ENCODE measurements at places on chromosomes 12 and 14.
A peak's percentile ranks its signal among the peaks of the same experiment; 100 is the strongest.

DNA sequence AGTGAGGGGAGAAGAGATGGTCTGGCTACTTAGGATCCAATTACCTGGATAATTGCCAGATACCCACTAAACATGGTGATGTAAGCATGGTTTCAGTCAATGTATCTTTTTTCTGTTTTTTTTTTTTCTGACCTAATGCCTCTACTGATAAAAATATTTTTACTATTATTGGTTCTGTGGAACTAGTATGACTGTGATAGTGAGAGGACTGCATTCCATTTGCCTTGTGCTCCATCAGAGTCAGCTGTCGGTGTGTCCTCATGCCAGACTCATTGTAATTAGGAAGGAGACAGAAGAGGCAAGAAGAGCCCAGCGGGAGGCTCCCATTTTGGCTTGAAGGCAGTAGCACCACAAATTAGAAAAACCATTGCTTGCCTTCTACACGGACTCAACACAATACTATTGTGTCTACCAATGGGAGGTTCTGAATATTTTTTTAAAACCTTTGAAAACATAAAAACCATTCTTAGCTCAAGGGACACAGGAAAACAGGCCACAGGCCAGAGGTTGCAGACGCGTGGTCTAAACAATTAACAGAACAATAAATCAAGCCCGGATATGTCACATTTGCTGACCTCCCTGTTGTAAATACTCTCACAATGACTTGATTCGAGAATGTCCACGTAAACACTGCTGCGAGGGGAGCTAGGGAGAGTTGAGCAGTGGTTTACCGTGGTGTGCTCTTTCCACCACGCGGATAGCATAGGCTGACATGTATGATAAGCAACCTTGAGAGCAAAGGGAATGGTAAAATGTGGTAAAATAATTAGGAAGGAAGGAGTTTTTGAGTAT lies 13.5 kb upstream of the DCP1B start:
- no peak for DNase-seq

DNA sequence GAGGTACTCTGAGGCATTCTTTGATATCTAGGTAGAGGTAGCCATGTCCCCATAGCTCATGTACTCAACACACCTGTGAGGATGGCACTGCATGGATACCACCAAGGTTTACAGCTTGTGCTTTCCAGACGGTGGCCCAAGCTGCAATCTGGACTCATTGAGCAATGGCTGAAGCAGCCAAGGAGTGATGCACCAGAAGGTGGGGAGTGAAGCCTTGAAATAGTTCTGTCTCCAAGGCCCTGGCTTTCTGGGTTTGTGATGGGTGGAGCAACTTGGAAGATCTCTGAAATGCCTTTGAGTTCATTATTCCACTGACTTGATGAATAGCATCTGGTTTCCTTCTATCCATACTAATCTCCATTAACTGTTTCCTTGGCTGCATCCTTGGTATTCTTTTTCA lies 290.0 kb upstream of the NOVA1 start:
- DNase-seq = no peak

GRCh38 chr14:54669721-54670561 lies 103.0 kb downstream of the SAMD4A start:
- DNase-seq = no peak

DNA sequence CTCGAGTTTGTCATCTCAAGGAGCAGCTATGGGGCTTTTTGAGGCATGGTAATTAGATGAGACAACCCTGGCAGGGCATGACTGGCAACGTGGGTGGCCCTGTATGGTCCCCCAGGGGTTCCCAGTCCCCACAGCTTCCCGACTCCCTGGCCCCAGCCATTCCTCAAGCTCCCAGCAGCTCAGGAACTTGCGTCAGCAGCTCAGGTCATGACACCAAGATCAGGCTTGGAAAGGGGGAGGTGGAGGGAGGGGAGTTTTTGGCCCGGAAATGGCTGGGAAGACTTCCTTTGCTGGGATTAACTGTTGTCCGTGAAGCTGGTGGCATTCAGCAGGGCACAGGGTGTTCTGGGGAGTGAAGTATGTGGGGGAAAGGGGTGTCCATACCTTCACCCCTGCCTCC lies 10.4 kb upstream of the NRIP2 start:
- DNase-seq = no peak

- DNase-seq = no peak
Observed at GRCh38 chr14:20550926-20551325, 9.9 kb downstream of the RNASE9 start.

GRCh38 chr14:45135156-45135555 lies 574 bp upstream of the FANCM start:
- no peak for DNase-seq

DNA sequence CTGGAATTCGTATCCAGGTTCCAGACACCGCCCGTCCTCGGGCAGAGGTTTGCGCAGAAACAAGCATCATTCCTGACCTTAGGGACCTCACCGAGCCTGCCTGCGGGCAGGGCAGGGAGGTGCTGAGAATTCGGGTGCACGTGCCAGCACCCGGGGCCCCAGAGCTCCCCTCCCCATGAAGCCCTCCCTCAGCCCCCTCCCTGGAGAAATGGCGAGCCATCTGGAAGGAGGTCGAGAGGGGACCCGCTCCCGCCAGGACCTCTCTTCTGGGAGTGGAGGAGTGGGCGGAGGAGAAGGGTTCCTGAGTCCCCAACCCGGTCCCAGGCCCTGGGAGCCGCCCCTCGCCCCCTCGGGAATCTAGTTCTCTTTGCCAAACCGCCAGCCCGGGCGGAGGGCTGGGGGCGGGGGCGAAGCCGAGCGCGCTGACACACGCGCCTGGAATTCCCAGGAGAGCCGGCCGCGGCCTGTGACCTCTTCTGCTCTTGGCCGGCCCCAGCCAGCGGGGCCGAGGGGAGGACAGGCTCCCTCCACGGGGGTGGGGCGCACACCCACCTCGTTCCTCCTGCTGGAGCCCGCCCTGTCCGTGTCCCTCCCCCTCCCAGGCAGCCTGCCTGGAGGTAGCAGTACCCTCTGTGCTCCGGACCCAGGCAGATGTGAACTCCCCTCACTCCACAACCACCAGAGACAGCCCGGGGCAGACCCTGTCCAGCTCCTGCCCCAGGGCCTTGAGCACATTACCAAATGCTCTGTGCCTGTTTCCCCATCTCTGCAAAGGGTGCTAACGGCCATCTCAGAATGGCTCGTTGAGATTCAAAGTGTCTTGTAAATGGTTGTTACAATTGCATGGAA lies 23.0 kb upstream of the GPR132 start:
- DNase-seq = no peak

DNA sequence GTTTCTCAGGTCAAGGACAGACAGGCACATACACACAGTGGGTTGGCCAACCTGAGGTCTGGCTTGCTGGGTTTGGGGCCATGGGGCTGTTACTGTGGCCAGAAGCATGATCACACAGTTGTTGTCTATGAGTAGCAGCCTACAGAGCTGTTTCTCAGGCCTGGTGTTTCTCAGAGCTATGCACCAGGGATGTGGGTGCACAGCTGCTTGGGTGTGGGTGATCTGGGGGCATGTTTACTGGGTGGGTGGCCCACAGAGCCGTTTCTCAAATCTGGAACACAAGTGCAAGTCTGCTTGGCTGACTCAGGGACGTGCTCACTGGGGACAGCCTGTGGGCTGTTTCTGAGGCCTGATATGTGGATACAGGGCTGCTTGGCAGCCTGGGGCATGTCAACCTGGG lies 23.1 kb upstream of the PALS1 start:
- DNase-seq = no peak

DNA sequence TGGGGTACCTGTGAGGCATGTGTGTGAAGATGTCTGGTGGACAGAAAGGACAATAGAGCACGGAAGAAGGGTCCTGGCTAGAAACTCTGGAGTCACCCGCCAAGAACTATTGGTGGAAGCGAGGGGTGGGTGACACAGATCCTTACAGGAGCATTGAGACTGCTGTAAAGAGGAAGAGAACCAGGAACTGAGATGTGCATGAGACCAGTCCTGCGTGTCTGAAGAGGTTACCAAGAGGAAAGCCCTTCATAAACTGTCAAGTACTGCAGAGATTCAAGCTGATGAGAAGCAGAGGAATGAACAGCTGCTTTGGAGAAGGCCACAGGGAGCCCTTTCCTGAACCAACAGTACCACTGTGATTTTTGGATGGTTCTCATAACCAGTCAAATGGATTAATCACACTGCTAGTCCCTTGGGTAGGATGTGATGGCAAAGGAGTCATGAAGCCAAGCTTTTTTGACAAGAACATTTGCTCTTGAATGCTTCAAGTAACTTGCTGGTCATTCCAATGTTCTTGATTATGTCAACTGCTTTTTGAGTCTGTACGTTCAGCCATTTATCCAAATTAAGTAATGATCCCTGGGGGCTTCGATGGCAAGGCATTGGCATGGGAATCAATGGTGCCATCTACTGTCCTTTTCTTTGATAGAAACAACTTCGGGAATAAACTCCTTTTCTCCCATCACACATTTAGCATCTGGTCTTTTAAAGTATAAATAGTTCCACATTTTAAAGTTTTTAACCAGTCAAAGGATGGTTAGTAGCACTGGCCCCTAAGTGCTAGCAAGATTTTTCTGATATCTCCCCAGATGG lies 42.9 kb downstream of the GPR135 start:
- no peak for DNase-seq

DNA sequence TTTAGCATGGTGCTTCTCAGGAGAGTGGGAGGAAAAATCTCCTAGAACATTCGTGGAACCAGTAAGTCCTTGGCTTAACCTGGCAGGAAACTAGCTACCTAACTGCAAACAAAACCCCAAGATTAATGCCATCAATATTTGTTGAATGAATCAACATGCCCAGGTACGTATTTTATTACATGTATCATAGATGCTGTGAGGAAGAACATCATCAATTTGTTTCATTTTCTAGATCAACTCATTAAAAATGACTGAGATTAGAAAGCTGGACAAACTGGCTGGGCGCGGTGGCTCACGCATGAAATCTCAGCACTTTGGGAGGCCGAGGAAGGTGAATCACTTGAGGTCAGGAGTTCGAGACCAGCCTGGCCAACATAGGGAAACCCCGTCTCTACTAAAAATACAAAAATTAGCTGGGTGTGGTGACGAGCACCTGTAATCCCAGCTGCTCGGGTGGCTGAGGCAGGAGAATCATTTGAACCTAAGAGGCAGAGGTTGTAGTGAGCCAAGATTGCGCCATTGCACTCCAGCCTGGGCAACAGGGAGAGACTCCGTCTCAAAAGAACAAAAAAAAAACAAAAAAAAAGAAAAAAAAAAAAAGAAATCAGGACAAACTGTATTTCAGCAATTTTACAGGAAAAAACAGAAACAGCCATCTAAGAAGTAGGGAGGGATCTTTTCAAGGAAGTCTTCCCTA lies 88.7 kb downstream of the NTN4 start:
- DNase-seq = no peak

- DNase-seq = no peak
Observed at GRCh38 chr12:79128956-79129355, 264.4 kb downstream of the SYT1 start.

DNA sequence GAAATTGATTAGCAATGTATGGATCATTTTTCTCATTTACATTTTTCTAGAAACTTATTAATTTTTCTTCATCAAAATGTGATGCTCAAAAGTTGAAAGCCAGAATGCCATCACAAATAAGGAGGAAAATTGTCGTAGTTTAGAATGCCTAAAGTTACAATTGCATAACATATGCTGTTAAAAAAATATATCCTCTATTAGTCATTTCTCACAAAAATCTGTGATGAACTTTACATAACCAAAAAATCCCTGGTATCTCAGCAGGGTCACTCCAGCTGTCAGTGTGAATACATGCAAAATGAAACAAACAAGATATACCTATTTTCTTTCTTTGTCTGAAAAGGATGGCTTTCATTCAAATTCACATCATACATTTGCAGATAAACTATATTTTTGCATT lies 358.9 kb downstream of the PAWR start:
- no peak for DNase-seq

- no peak for DNase-seq
Observed at GRCh38 chr12:78929075-78929418, 64.5 kb downstream of the SYT1 start.

GRCh38 chr14:55133416-55133815 lies 4.4 kb downstream of the LGALS3 start:
- DNase-seq = no peak

- DNase-seq = no peak
Observed at GRCh38 chr14:24937300-24937699, 112.6 kb downstream of the STXBP6 start.

- DNase-seq = no peak
Observed at GRCh38 chr14:22505697-22506377, 83.2 kb downstream of the DAD1 start.

DNA sequence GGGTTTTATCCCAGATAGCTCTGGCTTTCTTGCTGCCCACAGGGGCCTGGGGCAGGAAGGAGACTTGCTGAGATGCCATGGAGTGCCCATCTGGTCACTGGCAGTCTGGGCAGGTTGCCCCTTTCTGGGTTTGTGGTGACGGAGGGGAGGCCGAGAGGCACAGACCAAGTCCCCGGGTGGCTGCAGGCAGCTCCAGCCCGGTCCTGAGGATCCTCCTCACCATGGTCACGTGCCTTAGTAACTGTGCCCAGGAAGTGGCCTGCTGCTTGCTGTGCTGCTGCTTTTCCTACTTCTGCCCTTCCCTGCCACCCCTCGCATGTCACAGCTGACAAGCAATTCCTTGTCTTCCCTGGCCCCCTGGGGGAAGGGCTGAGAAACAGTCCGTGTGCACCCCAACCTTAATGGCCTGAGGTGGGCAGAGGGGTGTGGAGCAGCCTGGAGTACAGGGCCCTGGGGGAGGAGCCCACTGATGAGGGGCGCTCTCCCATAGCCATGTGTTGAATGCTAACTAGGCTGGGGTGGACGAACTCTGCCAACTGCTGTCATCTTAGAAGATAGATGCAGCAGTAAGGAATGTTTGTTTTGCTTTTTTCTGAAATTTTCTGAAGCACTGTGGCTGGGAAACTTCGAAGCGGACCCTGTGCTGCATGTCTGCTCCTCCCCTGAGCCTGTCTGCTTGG lies 54.9 kb upstream of the SRSF5 start:
- no peak for DNase-seq

DNA sequence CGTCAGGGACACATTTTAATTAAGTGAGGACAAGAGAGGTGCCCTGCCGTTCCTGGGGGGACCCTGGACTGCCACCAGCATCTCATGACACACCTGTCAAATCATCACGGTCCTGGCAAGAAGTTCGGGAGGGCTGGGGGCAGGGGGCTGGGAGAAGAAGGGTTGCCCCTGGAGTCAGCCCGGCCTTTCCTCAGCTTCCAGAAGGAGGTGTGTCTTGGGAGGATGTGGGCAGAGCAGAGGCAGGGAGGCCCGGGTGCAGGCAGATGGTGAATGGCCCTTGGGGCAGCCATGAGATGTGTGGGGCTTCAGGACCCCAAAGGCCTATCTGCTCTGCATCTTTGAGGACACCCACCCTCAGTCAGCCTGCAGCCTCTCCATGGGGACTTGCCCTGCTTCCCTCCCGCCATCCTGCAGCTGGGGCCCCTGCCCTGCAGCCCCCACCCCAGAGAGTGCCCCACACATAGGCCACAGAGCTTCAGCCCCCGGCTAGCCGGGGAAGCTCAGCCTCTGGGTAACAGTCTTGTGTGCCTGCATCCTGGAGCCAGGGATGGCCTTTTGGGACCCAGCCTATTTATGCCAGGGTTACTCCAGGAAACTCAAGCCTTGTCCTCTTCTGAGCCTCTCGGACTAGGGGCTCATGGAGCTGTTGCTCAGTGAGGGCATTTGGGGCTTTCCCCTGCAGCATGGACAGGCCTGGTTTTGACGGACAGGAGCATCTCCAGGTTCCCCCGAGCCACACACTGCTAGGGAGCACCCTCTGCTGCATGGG lies 178.5 kb downstream of the KIF26A start:
- DNase-seq = no peak

GRCh38 chr12:120413901-120414695 lies 23.8 kb upstream of the COX6A1 start:
- DNase-seq = peak; percentile 67
